Esophagus squamous epithelium (tissue), 5 donors: ENCODE measurements at places on chromosomes 3 and 15. TPM values are rescaled to one million over a fixed set of nuclear protein-coding genes. Genes with fewer than 3 reads are reported as not detected.

DNA sequence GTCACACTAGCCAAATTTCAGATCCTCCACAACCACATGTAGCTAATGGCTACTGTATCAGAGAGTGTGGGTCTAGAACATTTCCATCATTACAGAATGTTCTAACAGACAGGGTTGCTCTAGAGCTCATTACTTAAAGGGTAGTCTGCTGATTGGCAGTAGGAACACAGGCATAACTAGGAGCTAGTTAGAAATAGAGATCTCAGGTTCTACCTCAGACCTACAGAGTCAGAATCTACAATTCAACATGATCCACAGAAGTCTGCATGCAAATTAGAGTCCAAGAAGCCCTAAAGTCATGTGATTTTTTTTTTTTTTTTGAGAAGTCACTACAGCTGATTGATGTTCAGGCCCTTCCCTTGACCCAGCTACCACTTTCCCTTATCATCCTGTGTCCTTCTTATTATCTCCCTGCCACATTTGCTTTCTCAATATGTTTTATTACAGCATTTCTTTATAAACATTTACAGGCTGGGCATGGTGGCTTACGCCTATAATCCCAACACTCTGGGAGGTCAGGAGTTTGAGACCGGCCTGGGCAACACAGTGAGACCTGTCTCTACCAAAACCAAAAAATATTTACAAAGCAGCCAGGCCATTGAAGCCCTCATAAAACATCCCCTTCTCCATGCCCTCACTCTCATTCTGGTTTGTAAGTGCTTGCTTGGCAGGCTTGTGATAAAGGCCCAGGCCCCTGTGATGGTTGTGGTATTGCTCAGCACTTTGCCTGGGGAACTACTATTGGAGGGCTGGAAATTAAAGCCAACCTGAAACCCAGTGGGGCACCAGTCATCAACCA is 3.8 kb upstream of the ABHD5 start:
- no peaks in the 10 kb centered on the region for H3K36me3 ChIP-seq
- H3K27me3 ChIP-seq = no peaks in the 10 kb centered on the region
- peaks cover 20% of the 10 kb centered on the region for H3K4me1 ChIP-seq
- no peak overlapping the region for H3K27ac ChIP-seq
- no peak overlapping the region for H3K4me3 ChIP-seq

GRCh38 chr15:71136793-71137518 is 21.7 kb downstream of the THSD4 start:
- H3K27me3 ChIP-seq = no peaks in the 10 kb centered on the region
- H3K4me3 ChIP-seq = no peak overlapping the region
- H3K4me1 ChIP-seq = peaks cover 21% of the 10 kb centered on the region
- DNase-seq = no peak
- no peaks in the 10 kb centered on the region for H3K36me3 ChIP-seq

GRCh38 chr3:128805772-128806171 is 73.6 kb upstream of the ACAD9 start:
- H3K36me3 ChIP-seq = peaks cover 77% of the 10 kb centered on the region
- H3K4me1 ChIP-seq = peaks cover 5% of the 10 kb centered on the region
- peak overlapping the region; percentile 65 for H3K27ac ChIP-seq
- H3K4me3 ChIP-seq = no peak overlapping the region

- no peaks in the 10 kb centered on the region for H3K4me1 ChIP-seq
- H3K27ac ChIP-seq = no peak overlapping the region
- H3K36me3 ChIP-seq = no peaks in the 10 kb centered on the region
- H3K27me3 ChIP-seq = no peaks in the 10 kb centered on the region
- H3K4me3 ChIP-seq = no peak overlapping the region
- no peak for DNase-seq
These were observed 25.4 kb upstream of the FAM3D start for GRCh38 chr3:58691997-58692396.

DNA sequence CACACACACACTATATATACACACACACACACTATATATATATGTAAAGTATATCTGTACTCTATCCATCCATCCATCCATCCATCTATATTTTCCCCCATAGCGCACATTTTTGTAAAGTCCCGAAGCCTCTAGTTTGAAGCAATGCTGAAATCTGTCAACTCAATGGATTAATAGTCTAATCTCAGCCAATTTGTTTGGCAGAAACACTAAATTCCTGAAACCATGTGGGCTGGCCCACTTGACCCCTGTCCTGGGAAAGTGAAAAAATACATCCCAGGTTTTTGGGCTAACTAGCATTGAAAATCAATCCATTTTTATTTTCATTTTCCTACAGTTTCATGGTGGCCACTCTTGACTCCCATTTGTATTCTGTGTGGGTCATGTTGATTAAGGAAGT is 166.7 kb downstream of the SLCO3A1 start:
- H3K27ac ChIP-seq = no peak overlapping the region
- no peak for DNase-seq
- peaks cover 30% of the 10 kb centered on the region for H3K4me1 ChIP-seq
- no peaks in the 10 kb centered on the region for H3K27me3 ChIP-seq
- no peak overlapping the region for H3K4me3 ChIP-seq

GRCh38 chr15:55522742-55523450 is 14.9 kb upstream of the DNAAF4 start:
- H3K36me3 ChIP-seq = no peaks in the 10 kb centered on the region
- no peak for DNase-seq
- no peak overlapping the region for H3K4me3 ChIP-seq

GRCh38 chr3:39053696-39054095 is 1.9 kb downstream of the WDR48 start:
- DNase-seq = no peak
- H3K36me3 ChIP-seq = no peaks in the 10 kb centered on the region
- H3K4me1 ChIP-seq = peaks cover 39% of the 10 kb centered on the region
- H3K4me3 ChIP-seq = no peak overlapping the region

PGBD4 gene
- total RNA-seq = 1.1 TPM

- no peak for DNase-seq
- H3K4me1 ChIP-seq = no peaks in the 10 kb centered on the region
- no peaks in the 10 kb centered on the region for H3K27me3 ChIP-seq
- no peaks in the 10 kb centered on the region for H3K36me3 ChIP-seq
These were observed 380.2 kb downstream of the ULK4 start for GRCh38 chr3:41581700-41582099.
